GM23248 (cell line): ENCODE measurements at places on chromosomes 6 and 20. TPM values are rescaled to one million over a fixed set of nuclear protein-coding genes. Genes with fewer than 3 reads are reported as not detected.

SNX21 gene
- 88.4 and 100 TPM in 2 replicates for total RNA-seq

- peaks cover 44% of the 10 kb centered on the region for H3K27me3 ChIP-seq
- no peak overlapping the region for H3K4me3 ChIP-seq
- DNase-seq = no peak
- H3K27ac ChIP-seq = no peak overlapping the region
- no peaks in the 10 kb centered on the region for H3K4me1 ChIP-seq
- H3K36me3 ChIP-seq = no peaks in the 10 kb centered on the region
These were observed 32.5 kb upstream of the RPS6KA2 start for GRCh38 chr6:166659581-166659980.

ZSWIM3 gene
- 4.3 and 5.3 TPM in 2 replicates for total RNA-seq

- peak; percentile 79 for DNase-seq
- H3K27me3 ChIP-seq = no peaks in the 10 kb centered on the region
- no peaks in the 10 kb centered on the region for H3K36me3 ChIP-seq
- no peaks in the 10 kb centered on the region for H3K4me1 ChIP-seq
These were observed 394 bp downstream of the AKAP12 start for GRCh38 chr6:151240036-151240685.

POPDC3 gene
- total RNA-seq = 37.4 and 45.1 TPM in 2 replicates

SLC22A16 gene
- not detected in 2 replicates for total RNA-seq

IL17A gene
- not detected in 2 replicates for total RNA-seq

DNA sequence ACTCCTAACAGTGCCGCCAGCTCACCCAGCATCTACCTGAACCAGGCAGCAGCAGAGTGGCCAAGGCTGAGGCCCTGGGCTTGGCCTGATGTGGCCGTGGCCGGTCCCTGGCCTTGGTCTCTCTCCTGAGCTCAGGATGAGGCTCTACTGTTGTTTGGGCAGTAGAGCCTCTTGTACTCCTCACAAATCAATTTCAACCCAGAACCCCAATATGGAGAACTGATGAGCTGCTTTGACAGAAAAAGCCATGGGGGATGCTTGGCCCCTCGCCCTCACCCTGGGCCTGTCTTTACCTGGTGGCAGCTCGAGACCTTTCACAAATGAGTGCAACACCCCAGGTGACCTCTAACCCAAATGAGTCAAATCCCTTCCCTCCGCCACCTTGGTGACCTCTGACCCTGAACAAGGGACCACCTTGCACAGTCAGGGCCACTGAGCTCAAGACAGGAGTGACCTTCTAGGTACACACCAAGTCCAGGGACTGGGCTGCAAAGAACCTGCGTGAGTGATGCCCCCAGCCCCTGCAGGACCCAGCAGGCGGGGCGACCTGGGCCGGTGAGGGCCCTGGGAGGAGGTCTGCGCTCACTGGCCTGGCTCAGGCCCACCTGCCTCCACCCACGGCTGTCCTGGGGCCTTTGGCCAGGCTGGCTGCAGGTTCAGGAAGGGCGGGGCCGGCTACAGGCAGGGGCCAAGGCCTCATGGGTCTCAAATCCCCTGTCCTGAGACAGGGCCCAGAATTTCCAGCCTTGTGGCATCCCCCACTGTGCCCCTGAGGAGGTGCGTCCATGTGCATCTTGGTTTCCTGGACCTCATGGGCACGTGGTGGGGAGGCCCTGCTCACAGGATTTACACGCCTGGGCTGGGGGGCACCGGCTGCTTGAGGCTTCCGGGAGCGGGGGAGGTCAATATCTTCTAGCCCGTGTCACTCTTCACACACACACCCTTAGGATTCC is 30.2 kb downstream of the PSMG4 start:
- no peaks in the 10 kb centered on the region for H3K27me3 ChIP-seq
- no peak overlapping the region for H3K27ac ChIP-seq
- H3K36me3 ChIP-seq = no peaks in the 10 kb centered on the region
- no peaks in the 10 kb centered on the region for H3K4me1 ChIP-seq

ULBP2 gene
- 11.4 and 23.8 TPM in 2 replicates for total RNA-seq

C6orf58 gene
- total RNA-seq = not detected in 2 replicates

- no peak overlapping the region for H3K27ac ChIP-seq
- no peaks in the 10 kb centered on the region for H3K27me3 ChIP-seq
- peaks cover 4% of the 10 kb centered on the region; the same call in 1 of the 2 replicates for H3K4me1 ChIP-seq
- H3K36me3 ChIP-seq = no peaks in the 10 kb centered on the region
- no peak for DNase-seq
These were observed 226.3 kb downstream of the KIF16B start for GRCh38 chr20:16346956-16347355.

DNA sequence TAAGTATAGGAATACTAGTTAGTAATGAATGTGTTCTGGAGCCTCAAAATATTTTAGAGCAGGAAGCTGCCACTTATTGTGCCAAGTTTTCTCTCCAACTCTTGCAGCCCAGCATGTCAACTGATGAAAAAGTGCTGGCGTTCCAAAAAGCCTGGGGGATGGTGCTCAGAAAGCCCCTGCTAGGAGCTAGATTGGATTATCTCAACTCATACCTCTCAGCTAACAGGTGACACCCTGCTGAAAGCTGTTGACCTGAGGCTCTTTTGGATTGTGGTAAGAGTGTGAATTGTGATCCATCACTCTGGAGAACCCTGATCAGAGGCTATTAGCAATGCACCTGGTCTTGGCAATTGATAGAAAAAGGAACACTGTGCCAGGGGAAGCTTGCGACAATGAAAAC is 580.4 kb downstream of the EYS start:
- H3K27ac ChIP-seq = no peak overlapping the region
- no peaks in the 10 kb centered on the region for H3K36me3 ChIP-seq
- no peak for DNase-seq
- no peaks in the 10 kb centered on the region for H3K27me3 ChIP-seq
- H3K4me1 ChIP-seq = no peaks in the 10 kb centered on the region

MAP3K7 gene
- 27.3 and 36.9 TPM in 2 replicates for total RNA-seq

DNA sequence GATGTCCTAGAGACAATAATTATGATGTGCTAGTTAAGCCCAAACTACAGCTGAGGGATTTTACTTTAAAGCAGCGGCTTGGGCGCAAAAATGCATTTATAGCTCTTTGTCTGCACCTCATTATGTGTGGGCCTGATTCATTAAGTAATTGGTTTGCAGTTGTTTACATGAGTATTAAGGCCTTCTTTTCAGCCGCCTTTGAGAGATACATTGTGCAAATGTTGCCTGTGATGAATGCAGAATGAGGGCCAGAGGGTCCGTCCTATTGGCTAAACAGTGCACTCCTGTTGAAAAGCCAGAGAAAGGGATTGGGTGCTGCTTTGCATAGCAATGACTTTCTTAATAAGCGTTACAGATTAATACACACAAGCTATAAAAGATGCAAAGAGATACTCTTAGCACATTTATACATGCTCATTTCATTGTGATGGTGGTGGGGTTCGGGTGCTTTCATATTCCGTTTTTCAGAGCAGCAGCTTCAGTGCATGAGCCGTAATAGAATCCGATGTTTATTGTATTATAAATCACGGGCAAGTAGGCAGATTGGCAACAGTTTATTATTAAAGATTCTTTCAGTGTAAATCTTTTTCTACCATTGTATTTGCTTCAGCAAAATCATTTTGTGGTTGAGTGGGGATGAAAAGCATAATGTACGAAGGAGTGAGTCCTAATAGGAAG is 68.2 kb upstream of the XRN2 start:
- no peak overlapping the region for H3K4me3 ChIP-seq
- H3K27ac ChIP-seq = no peak overlapping the region
- no peaks in the 10 kb centered on the region for H3K27me3 ChIP-seq
- DNase-seq = no peak
- H3K36me3 ChIP-seq = no peaks in the 10 kb centered on the region
- H3K4me1 ChIP-seq = no peaks in the 10 kb centered on the region

DNA sequence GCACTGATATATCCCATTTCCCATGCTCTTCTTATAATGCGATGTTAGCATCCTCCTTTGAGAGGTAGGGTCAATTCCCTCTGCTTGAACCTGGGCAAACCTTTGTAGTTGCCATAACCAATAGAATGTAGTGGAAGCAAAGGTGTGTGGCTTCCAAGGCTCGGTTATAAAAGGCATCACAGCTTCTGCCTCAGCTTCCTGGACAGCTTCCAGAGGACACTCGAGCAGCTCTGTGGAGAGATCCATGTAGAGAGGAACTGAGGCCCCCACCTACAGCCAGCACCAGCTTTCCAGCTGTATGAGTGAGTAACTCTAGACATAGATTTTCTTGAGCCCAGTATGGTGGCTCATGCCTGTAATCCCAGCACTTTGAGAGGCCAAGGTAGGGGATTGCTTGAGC is 36.7 kb downstream of the FGD2 start:
- H3K36me3 ChIP-seq = no peaks in the 10 kb centered on the region
- H3K4me3 ChIP-seq = no peak overlapping the region
- H3K27me3 ChIP-seq = no peaks in the 10 kb centered on the region
- H3K4me1 ChIP-seq = no peaks in the 10 kb centered on the region; the same call in 1 of the 2 replicates

PHACTR3 gene
- total RNA-seq = not detected in 2 replicates

MYBL2 gene
- total RNA-seq = 6.1 and 8.1 TPM in 2 replicates

GRCh38 chr6:122622479-122622878 is 12.3 kb downstream of the PKIB start:
- H3K4me3 ChIP-seq = no peak overlapping the region
- no peaks in the 10 kb centered on the region for H3K36me3 ChIP-seq
- H3K4me1 ChIP-seq = no peaks in the 10 kb centered on the region
- no peak for DNase-seq
- H3K27me3 ChIP-seq = 0 out of 2 replicates have a peak, but pooled peaks cover 10% of the 10 kb centered on the region
- no peak overlapping the region for H3K27ac ChIP-seq

TBC1D32 gene
- total RNA-seq = 9.0 and 14.2 TPM in 2 replicates
